NCI-H1930 (cell line): ENCODE measurements at places on chromosomes 7 and 10.
A peak's percentile ranks its signal among the peaks of the same experiment; 100 is the strongest.

- no peak for DNase-seq
Observed at GRCh38 chr10:69492091-69492745, 41.0 kb downstream of the TSPAN15 start.

DNA sequence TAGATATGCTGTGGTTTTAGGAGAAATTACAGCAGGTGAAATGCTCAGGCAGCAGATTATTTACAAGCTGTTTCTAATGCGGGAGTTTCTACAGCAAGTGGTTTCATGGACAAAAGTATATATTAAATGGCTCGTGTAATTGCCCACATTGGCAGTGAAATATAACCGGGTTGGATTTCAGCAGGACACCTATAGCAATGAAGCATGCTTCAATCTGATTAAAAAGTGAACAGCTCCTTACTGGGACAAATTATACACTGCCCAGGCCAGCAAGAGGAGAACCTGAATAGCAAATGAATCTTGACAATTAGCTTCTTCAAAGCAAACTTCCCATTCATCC is 35.2 kb upstream of the LYZL1 start:
- DNase-seq = no peak

DNA sequence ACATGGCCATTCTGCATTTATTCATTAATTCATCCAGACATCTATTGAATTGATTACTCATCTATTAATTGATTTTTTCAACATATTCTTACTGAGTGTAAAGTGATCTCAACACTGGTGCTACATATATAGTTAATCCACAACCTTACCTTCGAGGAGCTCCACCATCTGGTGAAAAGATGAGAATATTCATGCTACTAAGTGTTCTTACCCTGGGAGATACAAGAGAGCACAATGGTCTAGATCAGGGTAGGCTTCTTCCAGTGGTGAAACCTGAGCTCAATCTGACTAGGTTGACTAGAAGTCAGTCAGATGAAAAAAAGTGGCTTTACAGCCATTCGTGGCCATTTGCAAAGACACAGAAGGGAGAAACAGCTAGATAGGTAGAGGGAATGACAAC is 507.4 kb downstream of the ANKRD7 start:
- DNase-seq = no peak

DNA sequence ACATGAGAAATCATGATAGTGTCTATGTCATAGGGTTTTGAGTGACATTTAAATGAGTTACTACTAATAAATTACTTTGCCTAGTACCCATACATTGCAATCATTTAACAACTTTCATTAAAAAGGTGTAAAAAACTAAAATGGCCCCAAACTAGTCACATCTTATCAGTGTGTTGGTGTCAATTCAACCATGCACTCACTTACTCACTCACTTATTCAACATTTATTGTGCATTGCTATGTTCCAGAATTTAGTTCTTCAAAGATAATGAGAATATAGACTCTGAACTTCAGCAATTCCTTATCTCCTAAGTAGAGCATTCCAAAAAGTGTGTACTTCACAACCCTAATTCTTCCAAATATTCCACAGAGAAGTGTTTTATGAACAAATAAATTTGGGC is 965.7 kb downstream of the REEP3 start:
- no peak for DNase-seq

GRCh38 chr10:59805014-59805413 is 51.8 kb upstream of the MRLN start:
- peak; percentile 2 for DNase-seq

DNA sequence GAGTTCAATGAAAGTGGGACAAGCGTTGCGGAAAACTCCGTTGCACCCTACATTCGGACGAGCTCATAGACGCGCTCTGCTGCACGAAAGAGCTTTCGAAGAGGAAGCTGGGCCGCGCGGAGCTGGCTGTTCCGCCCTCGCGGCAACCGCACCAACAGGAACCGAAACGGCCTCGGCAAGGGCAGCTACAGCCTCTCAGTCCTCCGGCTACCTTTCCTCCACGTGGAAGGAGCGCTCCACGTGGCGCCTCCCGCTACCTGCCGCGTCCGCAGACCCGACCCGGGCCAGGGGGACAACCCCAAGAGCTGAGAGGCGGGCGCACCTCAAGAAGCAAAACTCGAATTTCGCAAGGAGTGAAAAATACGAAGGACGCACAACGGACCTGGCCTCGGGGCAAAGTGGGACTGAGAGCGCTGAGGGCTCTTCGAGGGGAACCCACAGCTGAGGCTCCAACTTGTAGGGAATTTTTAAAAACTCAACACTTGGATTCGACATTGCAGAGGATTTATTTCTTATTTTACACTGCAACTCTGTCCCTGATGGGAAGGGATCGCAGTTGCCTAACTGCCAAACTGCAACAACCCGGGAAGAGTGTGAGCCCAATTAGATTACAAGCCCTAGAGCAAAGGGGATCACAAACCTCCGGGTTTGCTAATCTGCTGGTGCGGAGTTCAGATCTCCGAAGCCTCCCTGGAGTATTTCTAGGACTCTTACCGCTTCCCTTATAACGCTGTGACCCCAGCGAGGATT is 1.4 kb downstream of the HPSE2 start:
- DNase-seq = no peak

DNA sequence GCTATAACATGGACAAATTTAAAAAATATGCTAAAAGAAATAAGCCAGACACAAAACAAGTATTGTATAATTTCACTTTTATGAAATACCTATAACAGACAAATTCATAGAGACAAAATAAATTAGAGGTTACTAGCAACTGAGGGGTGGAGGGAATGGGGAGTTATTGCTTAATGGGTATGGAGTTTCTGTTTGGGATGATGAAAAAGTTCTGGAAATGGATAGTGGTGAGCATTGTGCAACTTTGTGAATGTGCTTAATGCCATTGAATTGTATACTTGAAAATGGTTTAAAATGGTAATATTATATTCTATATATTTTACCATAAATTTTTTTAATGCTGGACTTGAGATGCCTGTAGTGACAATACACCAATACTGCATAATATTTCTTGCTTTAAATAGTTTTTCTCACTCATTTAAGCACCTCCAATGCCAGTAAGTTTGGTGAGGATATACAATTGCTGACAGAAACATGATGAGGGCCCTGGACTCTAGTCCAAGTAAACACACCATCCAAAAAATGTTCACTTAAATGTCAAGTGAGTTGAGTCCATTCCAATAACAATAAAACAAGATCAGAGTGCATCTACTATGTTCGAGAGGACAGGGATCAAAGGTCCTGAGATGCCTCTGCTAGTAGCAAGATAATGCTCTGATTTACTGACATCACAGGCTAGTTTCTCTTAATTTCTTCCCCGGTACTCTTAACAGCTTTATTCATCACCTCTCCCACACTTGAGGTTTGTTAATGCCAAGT is 71.9 kb downstream of the NT5C2 start:
- DNase-seq = no peak

DNA sequence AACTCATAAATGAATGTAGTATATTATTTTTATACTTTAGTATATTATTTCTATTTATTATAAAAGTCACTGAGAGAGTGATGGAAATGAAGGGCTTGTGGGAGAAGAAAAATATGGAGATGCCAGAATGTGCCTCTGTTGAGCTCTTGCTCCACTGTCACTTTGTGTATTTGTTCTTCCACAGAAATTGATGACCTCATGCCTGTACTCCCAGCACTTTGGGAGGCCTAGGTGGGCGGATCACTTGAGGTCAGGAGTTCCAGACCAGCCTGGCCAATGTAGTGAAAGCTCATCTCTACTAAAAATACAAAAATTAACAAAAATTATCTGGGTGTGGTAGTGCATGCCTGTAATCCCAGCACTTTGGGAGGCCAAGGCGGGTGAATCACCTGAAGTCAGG is 76.4 kb upstream of the STK17A start:
- no peak for DNase-seq
